Neuronal stem cell (in vitro differentiated cells): ENCODE measurements at places on chromosomes 3 and 15.

DNA sequence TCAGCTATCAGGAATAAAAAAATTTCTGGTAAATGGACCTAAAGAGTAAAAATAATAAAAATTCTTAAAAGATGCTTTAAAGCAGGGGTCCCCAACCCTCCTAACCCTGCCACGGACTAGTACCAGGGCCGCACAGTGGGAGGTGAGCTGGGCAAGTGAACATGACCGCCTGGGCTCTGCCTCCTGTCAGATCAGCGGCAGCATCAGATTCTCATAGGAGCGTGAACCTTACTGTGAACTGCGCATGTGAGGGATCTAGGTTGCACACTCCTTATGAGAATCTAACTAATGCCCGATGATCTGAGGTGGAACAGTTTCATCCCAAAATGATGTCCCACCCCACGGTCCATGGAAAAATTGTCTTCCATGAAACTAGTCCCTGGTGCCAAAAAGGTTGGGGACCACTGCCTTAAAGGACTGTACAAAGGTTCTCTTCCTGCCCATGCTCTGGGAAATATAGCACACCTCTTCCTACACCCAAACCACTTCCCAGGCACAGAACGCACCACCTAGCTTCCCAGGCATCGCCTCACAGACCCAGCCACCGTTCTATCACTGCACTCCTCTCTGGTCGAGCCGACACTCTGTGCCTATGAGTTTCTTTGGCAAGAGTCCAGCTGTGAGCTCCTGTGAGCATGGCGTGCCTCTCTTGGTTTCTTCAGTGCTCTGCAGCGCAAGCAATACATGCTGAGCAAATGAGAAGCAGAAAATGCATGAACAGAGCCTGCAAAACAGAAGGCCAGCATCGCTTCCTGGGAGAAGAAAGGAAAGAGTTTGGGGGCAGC lies 104.9 kb downstream of the OCA2 start:
- DNase-seq = no peak

DNA sequence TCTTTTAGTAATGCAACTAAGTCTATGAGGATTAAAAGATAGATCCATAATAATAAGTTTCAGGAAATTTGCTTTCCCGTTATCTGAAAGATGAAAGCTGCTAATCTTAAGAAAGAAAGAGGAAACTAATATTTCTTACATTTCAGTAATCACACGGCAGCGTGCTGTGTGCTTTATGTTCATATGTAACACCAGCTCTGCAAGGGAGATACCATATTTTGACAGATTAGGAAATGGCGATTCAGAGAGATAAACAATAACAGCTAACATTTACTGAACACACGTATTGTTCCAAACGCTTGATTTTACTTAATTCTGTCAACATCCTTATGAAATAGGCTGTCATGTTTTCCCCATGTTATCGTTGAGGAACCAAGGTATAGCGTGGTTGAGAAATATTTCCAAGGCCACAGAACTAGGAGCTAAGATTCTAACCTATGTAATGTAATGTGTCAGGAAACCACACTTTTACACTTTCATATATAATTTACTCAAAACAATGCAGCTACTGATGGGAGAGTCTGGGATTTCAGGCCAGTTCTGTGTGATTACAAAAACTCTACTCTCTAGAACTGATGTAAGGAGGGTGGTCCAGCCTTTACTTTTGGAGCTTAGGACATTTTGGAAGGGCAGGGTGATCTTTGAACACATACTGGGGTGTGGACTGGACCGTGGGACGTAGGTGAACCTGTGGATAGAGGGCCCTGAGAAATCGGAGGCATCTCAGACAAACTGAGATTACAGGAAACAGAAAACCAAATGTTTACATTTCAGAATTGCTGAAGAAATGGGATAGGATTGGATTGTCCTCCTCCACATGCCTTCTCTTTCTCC lies 100.6 kb downstream of the IL1RAP start:
- DNase-seq = no peak

DNA sequence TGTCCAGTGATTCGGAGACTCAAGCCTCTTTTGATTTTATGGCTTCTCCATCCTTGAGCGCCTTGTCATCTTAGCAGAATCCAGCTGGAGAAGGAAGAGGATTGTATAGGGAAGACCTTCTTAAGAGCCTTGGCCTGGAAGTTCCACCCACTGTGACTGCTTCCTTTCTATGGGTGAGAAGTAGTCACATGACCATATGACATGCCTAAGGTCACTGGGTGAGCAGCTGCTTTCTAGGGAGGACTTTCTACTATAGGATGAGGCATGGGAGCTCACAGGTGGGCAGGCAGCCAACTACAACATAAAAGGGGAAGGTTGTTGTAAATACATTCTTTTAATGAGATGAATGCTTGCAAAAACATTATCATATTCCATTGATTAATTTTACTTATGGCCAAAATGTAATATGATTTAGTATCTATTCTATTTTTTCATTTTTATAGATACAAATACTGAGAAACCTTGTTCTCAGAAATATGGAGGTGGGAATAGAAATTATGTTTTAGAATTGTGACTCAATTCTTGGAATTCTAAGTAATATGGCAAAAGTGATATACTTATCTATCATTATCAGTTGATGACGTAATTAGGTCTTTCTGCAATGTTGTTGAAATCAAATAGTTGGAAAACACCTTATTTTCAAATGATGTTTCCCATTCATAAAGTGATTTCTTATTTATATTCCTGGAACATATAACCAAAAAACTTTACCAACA lies 53.6 kb upstream of the MINAR1 start:
- no peak for DNase-seq

- DNase-seq = no peak
Measured at GRCh38 chr3:132265488-132265887, 51.7 kb upstream of the ACP3 start.

- no peak for DNase-seq
Measured at GRCh38 chr15:73697033-73697467, 12.9 kb downstream of the CD276 start.

DNA sequence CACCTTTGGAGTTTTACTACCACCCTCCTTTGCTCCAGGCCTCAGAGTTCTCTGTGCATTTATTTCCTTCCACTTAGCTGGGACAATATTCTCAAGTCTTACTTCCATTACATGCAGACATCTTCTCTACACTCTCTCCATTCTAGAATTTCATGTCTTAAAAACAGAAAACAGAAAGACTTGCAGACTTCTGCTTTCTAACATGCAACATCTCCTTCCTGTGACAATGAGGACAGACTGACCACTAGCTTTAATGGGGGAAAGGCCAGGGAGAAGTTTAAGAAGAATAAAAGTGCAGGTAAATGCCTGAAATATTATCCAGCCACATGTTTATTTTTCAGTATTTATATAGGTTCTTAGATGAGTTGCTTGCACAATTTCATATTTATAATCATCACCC lies 17.1 kb upstream of the CSTA start:
- no peak for DNase-seq

GRCh38 chr3:9422712-9423424 lies 25.5 kb downstream of the SETD5 start:
- DNase-seq = peak; percentile 49

GRCh38 chr15:90388462-90389380 lies 679 bp downstream of the IQGAP1 start:
- DNase-seq = peak; percentile 35

DNA sequence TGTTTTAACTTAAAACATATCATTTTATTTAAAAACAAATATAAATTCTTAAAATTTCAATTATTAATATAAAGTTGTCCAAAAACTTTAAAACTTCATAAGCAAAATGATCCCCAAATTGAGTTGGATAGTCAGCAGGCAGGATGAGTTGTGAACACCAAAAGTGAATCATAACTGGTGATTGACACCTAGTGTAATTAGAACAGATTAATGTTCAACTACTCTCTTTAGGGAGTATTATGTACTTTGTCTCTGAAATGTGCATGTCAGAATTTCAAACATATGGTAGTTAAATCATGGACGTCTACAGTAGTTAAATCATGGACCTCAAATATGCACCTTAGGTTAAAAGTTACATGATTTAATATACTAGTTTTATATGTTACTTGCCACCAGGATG lies 2.9 kb upstream of the SI start:
- DNase-seq = no peak

DNA sequence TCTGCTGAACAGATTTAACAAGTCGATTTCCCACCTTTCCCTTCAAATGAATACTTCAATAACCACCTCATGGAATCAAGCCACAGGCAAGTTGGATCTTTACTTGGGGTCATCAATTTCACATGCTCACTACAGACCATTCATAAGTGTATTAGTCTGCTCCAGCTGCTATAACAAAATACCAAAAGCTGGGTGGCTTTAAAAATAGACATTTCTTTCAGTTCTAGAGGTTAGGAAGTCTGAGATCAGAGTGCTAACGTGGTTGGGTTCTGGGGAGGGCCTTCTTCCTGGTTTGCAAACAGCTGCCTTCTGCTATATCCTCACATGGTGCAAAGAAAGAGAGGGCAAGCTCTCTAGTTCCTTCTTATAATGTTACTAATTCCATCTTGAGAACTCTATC lies 5.1 kb downstream of the GPR176 start:
- DNase-seq = no peak

GRCh38 chr3:85539232-85539631 lies 580.4 kb downstream of the CADM2 start:
- no peak for DNase-seq

- DNase-seq = peak; percentile 8
Measured at GRCh38 chr3:160038862-160039562, 50.4 kb downstream of the IL12A start.

DNA sequence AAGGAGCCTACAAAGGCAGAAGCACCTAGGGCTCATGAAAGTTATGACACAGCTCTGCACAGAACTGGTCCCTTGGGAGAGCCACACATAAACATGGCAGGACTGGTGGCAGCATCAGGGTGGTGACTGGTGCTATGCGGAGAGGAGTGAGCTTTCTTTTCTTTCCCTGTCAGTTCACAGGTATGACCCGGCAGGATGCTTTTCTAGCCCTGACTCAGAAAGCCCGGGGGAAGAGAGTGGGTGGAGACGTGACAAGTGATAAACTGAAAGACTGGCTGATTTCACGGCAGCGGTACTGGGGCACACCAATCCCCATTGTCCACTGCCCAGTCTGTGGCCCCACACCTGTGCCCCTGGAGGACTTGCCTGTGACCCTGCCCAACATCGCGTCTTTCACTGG lies 103.0 kb downstream of the LARS2 start:
- DNase-seq = no peak

GRCh38 chr3:115890579-115890978 lies 267.3 kb downstream of the GAP43 start:
- no peak for DNase-seq

DNA sequence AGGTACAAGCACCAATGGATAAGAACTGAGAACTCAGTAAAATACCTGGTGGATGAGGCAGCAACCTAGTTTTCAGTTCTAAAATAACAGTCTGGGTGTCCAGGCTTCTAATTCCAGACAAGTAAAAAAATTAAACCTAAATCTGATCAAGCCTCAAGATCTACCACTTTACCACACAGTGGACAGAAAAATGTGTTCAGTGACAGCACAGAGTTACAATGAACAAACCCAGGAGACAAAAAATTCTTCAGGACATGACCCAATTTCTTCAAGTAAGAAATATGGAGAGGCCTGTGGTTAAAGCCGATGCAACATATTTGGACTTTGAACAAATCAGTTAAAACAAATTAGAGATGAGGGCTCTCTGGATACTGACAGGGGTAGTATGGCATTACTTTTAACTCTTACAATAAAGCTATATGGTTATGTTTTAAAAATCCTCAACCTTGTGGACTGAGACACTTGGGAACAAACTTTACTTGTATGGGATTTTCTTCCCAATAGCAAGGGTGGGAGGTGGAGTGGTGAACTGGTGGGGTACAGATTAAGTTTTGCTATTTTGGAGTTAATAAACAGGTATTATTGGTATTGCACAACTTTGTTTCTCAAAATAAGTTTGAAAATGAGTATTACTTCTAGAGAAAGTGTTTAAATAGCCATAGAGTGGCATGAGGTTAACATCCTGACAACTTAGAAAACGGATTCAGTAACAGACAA lies 14.2 kb downstream of the CCNL1 start:
- no peak for DNase-seq

DNA sequence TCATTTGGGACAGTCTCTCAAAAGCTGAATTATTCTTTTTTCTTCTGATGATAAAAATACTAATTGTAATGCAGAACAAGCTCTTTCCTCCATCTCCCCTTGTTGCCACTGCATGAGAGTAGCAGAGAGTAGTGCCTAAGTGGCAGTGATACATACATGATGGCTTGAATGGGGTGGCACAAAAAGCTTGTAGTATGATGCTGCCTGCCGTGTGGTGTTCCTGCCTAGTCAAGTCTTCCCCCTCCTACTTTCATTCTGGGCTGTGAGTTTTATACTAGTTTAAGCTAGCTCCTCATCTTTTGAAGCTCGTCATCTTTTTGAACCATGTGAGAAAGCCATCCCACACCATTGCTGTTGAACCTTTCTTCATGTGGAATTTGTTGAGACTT lies 230.5 kb downstream of the NFKBIZ start:
- DNase-seq = no peak

GRCh38 chr3:107899990-107900651 lies 190.7 kb downstream of the CD47 start:
- DNase-seq = no peak

DNA sequence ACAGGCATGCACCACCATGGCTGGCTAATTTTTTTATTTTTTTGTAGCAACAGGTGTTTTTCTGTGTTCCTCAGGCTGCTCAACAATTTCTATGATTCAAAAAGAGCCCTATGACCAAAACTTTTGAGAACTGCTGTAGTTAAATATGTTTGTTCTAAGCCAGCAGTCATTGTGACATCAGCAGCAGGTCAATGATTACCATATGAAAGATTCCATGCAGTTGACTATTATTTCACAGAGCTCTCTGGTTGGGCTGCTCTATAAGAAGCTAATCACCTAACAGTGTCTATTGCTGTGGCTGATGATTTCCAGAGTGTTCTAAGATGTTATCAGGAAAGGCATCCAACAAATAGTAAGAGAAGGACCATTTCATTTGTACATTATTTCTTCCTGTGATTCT lies at the start of gene CCDC54:
Gene CCDC54 (plus strand): TSS at position 289 of the 400 bp plus-strand sequence. CDS start 149 bp downstream, outside the sequence.
- no peak for DNase-seq

- no peak for DNase-seq
Measured at GRCh38 chr3:44109771-44110361, 131.8 kb upstream of the TOPAZ1 start.

DNA sequence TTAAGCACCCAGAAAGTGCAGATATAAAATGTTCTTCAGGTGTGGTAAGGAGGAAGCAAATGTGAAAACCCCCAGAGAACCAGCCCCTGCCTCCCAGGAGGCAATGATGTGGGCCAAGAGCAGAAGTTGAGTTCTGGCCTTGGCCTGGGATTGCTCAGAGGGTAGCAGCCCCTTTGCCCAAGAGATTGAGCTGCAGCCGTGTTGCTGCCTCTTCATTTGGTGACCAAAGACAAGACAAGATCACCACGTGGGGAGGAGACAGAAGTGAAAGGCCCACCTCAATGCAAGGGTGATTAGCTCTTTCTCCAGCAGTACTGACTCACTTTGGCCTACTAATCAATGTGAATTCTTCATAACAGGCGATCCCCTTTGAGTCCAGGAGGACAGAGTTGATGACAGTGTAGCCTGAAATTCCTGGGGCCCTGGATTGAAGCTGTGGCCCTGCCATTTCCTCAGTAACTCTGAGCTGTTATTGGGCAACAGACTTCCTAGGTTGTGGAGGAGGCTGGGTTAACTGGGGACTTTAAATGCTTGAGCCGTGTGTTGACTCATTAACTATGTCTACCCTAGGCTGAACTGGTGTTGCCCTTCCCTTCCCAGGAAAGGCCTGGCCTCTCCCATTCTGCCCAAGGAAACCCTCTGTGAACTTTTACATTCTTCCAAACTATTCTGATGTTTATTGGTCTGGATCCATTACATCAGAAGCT lies 86.5 kb downstream of the ST6GAL1 start:
- DNase-seq = no peak
